ENCODE measurements at places on chromosomes 12 and 14.
A peak's percentile ranks its signal among the peaks of the same experiment; 100 is the strongest.

- DNase-seq = no peak
Measured at GRCh38 chr12:101356794-101357193, 50.8 kb downstream of the ARL1 start.

- DNase-seq = no peak
Measured at GRCh38 chr12:112551681-112552080, 132.9 kb downstream of the PTPN11 start.

GRCh38 chr12:112163471-112163991, 38.2 kb downstream of the TRAFD1 start:
- DNase-seq = no peak

GRCh38 chr14:22084393-22085281, 411.0 kb upstream of the OR4E1 start:
- DNase-seq = peak; percentile 57

DNA sequence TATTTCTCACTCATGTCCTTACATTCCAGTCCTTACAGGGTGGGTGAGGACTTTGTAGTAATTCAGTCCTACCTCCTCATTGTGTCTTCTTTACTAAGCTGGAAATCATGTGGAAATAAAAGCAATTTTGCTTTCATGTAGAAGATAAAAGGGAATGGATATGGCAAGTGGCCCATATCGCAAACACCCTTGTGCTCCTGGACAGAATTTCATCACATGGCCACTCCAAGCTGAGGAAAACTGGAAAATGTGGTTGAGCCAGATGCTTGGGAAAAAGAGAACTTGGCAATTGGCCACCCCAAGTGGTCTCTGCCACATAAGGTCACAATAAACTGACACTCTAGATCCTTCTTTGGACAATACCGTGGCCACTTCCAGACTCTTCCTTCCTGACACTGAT, 64.2 kb upstream of the IFNG-AS1 start:
- DNase-seq = peak; percentile 37
